NCI-H187 treated with DMSO at 0.1 percent for 48 hours (cell line): ENCODE measurements at places on chromosomes 4 and X.

- no peak for DNase-seq
Measured at GRCh38 chr4:124044867-124045266, 648.3 kb downstream of the SPRY1 start.

- DNase-seq = no peak
Measured at GRCh38 chr4:17400686-17401085, 111.2 kb downstream of the QDPR start.

GRCh38 chr4:6753103-6753560, 29.4 kb upstream of the KIAA0232 start:
- DNase-seq = no peak

- DNase-seq = no peak
Measured at GRCh38 chrX:15221321-15221720, 48.6 kb downstream of the ASB9 start.

DNA sequence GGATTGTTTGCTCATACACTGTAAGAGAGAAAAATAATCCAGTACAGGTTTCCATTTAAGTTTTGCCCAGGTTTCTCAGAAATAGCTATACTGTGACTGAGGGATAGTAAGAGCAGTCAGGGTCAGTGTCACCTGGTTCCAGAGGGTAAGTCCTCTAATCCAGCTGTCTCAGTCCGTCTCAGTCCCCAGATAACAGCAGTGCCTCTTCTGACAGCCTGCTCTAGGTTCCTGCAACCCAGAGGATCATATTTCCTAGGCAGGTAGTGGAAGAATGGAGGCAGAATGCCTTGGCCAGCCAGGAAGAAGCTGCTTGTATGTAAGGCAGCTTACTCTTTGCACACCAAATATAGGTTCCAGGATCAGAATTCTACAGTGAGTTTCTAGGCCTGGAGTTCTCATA, 22.6 kb upstream of the GNRHR start:
- no peak for DNase-seq
